ENCODE measurements at places on chromosomes 1 and 21.

- no peak for DNase-seq
Measured at GRCh38 chr1:179575497-179576314, at the start of gene NPHS2. Gene NPHS2 (minus strand): TSS chr1:179575948. CDS start chr1:179575864, 84 bp downstream.

DNA sequence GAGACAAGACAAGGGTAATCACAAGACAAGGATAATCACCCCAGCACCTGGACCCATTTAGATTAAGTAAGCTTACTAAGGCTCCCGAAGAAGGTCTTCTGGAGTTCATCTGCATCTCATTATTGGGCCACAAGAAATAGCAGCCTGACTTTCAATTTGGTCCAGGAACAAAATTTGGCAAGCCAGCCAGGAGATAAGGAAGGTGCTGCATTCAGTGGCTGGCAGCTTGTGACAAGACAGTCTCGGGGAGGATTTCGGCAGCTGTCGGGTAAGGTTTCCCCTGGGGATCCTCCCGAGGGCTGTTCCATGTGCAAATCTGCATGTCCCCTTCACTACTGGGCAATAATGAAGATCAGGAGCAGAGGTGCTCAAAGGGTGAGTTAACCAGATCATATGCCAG, 195.2 kb downstream of the FCRL5 start:
- DNase-seq, result no peak

GRCh38 chr1:75672108-75672507, 52.4 kb upstream of the ACADM start:
- no peak for DNase-seq

DNA sequence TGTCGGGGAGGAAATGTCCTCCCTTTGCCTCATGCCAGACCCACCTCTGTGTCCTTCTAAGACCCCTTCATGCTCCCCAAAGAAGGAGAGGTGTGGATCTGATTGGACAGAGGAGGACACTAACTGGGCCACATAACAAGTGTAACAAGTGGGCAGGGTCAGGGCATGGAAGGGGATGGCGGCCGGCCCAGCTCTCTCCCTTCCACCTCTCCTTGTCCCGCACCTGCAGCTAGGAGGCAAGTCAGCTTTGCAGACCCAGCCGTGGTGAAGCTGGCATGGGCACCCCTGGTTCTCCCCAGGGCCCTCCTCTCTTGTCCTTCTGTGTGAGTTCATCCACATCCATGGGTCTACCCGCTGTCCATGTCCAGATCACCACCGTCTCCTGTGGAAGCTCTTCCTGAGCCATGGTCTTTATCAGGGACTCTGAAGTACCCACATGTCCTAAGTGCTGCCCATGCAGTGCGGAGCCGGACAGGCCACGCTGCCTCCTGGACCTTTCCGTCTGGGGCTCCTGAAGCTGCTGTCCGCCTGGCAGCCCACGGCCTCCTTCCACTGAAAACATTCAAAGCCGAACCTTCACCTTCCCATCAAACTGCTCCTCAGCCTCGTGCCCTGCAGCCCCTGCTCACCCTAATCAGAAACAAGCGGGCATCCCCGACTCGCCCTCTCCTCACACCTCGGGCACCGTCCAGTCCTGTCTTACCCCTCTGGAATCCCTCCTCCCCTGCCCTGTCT, 460.5 kb downstream of the PTPRU start:
- no peak for DNase-seq

DNA sequence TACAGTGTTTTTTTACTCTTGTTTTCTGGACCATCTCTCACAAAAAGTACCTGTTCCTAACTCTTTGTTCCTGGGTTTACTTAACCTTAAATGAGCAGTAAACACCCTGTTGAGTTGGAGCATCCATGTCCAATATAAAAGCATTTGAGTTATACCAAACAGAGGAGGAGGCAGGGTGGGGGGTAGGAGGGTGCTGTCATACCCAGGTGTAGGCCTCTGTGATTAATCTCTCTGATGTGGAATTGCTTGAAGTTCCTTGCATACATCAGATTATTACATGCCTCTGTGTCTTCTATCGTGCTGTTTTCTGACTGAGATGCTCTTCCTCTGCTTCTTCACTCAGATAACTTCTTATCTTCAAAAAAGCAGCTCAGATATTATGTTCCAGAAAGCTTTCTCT, 28.1 kb upstream of the RGS18 start:
- no peak for DNase-seq

DNA sequence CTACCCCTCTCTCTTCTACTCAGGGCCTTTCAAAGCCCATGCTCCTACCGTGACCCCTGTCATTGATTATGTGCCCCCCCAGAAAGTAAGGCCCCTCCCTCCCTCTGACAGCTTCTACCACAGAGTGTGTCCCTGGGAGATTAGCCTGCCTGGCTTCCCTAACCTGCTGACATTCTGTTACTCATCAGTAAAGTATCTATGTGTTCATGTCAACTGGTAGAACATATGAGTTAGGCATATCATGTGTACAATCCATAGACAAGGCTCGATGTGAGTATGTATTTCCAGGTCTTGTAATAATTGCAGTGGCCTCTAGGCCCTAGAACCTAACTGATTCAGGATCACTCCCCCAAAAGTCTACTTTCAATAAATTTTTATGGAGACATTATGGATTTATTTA, 120.0 kb downstream of the GIPC2 start:
- no peak for DNase-seq

- no peak for DNase-seq
Measured at GRCh38 chr1:166843769-166844596, 4.7 kb downstream of the POGK start.

DNA sequence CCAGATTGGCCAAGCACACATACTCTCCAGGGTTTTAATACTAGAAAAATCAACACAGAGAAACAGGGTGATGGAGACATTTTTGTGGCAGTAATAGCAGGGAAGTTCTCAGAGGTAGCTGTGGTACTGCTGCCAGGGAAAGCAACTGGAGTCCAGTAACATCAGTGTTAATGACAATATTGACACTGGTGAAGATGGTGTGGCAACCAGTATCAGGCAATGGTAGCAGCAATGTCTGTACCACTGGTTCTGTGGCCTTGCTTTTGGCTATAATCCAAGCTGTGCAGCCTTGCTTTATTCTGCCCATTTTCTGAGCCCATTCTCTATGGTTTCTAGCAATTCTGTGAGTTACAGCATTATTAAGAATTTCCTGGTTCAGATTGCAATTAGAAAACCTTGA, 1.6 kb upstream of the SNX7 start:
- no peak for DNase-seq

DNA sequence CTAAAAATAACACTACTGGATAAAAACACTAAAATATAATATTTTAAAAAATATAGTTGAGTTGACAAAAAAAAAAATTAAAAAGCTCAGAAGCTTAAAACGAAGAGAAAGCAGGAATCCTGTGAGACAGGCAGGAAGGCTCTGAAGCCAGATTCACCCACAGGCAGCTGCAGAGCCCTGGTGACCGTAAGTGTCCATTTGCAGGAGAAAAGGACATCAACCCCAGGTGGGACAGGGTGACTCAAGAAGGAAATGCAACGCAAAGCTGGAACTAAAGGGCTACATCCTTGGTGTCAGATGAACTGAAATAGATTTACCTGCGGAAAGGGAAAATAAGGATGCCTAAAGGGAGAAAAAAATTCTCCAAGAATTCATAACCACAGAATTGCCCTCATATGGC, 46.8 kb downstream of the USP24 start:
- DNase-seq, result no peak

DNA sequence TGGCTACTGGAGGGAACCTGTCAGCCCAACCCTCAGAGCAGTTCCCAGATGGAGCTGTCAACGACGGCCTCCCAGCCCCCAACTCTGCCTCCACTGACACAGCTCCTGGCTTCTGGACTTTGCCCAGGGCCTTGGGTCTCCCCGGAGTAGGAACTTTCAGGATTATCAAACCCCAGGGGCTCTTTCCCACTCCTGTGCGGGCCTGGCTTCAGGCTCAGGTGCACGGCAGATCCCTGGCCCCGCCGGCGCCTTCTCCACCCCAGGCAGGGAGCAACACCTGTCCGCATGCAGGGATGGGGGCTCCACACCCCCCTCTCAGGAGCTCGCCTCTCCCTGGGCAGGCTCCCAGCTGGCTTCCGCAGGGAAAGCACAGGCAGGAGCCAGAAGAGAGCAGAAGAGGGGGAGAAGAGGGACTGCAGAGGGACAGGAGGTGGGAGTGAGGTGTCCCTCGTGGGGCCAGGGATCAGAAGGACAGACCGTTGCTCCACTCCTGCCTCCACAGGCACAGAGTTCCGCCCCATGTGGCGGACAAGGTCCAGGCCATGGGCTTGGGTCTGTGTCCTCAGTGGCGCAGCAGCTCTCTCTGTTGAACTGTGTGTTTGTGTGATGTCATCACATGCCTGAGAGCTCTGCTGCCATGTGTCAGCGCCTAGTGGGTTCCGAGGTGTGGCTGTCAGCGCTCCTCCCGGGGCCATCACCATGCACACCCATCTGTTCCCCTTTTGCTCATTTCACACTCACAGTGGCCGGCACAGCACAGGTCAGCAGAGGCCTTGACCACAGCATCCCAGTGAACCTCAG, 107.7 kb downstream of the PDE9A start:
- no peak for DNase-seq

DNA sequence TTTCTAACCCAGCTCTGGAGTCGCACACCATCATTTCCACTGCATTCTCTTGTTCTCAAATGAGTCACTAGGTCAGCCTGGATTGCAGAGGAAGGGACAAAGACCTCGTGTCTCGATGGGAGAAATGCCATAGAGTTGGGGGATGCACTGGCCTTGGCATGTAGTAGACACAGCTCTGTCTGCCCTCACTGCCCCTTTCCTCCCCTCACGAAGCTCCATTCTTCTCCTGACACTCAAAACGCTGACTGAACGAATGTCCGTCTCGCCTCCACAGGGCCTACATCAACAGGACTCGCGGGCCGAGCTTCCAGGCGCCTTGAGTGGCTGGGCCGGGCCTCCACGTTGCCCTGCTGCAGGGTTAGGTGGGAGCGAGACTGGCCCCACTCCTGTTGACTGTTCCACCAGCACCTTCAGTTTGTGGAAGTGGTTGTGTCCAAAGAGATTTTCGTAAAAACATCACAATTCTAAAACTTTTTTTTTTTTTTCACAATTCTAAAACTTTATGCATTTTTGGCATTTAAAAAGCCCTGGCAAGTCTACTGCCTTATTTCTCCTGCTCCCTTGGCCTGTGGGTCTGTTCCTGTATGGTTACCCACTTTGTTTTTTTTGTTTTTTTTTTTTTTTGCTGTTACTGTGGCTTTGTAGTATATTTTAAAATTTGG, 18.8 kb downstream of the PKNOX1 start:
- no peak for DNase-seq

DNA sequence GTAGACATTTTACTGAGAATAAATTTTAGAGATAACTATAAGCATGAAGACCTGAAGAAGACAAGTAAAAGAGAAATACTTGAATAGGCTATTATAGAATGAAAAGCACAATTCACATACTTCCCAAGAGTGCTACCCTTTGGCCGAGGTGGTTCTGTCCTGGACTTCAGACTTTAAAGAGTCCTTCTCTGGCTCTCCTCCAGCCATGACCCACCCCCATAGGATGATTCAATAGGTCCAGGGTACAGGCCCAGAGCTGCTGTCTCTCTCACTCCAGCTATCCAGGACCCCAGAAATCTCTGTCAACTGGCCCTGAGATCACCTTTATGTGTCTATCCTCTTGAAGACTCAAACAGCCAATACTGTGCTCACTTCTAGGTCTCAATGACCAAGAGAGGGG, 1.3 kb upstream of the SMCP start:
- no peak for DNase-seq

DNA sequence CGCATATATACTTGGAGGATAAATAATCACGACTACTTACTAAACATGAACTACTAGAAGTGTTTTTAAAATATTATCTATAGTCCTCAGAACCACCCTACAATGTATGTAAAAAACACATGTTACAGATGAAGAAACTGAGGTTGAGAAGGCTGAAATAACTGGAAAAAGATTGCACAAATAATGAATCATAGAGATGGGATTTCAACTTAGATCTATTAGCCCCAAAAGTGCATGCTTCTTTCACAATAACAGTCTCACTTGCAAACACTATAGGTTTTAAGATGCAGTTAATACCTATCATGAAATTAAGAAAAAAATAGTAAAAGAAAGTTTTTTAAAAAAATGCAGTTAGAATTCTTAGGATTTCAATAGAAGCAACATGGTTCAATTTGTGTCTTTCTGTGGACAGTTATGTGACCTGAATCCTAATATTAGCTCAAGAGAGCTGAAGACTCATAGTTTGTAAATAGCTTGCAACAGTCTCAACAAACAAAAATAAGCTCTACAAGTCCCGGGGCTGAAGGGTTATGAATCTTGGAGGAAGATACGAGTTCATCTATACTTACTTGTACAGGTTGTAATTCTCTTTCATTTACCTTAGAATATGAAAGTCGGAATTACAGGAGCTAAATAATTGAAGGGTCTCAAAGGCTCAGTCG, 58.6 kb upstream of the NTPCR start:
- DNase-seq, result no peak

DNA sequence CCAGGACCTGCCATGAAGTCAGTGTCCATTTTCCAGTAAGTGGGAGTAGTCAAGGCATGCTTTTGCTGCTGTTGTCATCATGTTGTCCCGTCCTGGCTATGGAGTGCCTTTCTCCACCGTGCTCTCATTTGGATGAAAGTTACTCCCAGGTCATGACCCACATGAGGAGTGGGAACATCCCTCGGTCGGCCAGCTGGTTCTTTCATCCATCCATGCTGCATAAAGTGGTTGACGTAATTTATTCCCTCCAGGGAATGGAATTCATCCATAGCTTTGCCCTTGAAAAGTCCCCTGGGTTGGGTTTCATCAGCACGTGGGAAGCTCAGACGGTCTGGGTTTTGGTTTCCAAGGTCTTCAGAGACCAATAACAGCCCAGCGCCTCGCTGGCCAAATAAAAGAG, 11.6 kb downstream of the PLA2G2A start:
- DNase-seq, result no peak

DNA sequence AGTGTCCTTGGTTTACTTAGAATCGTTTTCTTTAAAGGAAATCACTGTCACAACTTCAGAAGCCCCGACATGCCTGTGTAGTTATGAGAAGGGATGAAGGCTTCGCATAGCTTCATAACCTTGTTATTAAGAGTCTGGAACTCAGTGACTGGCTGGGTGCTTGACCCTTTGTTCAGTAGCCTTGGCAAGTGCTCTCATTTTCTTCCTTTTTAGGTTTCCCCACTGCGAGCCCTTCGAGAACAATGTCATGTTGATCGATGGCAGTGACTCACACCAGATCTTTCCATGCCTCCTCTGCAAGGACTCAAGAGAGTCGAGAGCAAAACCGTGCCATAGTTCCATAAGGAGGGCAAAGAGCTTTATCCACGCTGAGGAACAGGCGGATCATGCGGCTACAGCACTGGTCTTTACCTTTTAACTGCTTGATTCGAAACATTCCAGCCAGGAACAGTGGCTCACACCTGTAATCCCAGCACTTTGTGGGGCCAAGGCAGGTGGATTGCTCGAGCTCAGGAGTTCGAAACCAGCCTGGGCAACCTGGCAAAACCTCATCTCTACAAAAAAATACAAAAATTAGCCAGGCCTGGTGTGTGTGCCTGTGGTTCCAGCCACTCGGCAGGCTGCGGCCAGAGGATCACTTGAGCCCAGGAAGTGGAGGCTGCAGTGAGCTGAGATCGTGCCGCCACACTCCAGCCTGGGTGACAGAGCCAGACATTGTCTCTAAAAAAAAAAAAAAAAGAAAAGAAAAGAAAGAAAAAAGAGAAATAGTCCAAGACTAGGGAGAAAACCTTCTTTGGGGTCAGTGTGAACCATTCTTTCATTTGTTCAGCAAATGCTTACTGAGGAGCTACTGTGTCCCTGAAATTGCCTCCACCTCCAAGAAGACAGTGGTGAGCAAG, 95.4 kb upstream of the ERRFI1 start:
- no peak for DNase-seq

Data from stimulated activated CD8-positive, alpha-beta memory T cell treated with anti-CD3 and anti-CD28 coated beads, Interleukin-7, amount 100 ng/mL, for 4 hours (primary cell).